ENCODE measurements at places on chromosomes 4 and X.

DNA sequence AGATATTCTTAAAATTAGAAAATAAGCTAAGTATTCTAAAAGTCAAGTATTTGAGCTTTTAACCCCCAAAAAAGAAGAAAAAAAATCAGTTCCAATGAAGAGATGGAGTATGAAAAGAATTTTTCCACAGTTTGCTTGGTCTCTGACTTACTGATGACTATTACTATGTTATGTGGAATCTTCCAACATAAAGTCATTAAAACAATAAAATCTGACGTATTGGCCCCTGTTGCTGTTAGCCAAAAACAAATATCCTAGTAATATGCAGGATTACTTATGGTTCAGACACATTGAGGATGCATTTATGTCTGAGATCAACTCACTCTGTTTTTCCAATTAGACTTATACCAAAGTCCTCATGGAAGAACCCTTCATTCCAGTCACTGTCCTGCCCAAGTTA lies 517.2 kb upstream of the ADGRL3 start:
- no peak for DNase-seq

DNA sequence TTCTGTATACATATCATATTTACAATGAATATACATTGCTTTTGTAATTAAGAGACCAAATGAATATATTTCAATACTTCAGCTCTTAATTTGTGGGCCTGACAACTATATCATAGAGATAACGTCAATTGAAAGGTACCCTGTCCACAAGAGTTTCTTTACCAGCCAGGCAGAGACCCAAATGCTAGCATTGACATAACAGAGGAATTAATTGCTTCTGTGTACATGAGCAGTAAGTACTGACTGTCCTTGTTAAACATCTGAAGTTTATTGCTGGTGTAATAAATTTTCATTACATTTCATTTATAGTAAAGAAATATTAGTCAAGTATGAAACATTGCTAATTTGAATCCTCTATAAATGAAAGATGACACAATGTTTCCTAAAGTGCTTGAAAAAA lies 910.8 kb downstream of the CCSER1 start:
- DNase-seq = no peak

GRCh38 chr4:100977274-100977673 lies 370.1 kb downstream of the PPP3CA start:
- no peak for DNase-seq

- peak; percentile 34 for DNase-seq
These were observed 13.3 kb upstream of the UBA6 start for GRCh38 chr4:67714248-67714583.

GRCh38 chr4:4440333-4441061 lies 53.6 kb downstream of the NSG1 start:
- no peak for DNase-seq

- DNase-seq = no peak
These were observed 70.0 kb upstream of the IL13RA1 start for GRCh38 chrX:118657413-118657812.

GRCh38 chr4:31908261-31908660 lies 1188.1 kb downstream of the PCDH7 start:
- no peak for DNase-seq

DNA sequence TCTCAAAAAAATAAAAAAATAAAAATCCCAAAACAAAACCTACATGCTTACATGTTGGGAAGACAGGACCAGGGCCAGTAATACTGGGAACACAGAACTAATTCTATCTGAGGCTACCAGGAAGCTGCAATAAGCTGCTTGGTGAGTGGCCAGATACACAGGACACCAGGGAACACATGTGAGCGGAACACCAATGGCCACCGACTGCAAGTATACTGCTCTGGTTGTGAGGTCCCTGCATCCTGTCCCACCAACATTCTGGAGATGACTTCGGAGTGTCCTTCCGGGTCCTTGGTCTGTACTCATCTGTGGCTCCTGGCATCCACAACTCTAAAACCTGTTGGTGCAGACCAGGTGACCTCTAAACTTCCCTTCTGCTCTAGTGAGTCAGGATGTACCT lies 2.7 kb downstream of the TNIP2 start:
- DNase-seq = no peak

DNA sequence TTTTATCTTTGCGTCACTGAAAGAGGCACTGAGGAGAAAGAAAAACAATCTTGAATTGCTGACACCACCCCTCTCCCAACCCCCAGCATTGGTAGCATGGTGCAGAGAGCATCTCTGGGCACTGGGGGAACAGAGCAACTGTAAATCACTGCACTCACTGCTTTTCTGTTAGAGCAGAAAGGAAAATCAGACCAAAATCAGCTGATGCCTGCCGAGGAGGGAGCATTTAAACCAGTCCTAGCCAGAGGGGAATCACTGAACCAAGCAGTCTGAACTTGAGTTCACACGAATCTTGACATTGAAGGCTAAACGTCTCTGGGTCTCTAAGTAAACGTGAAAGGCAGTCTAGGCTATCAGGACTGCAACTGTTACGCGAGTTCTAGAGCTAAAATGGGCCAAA lies 205.8 kb downstream of the SPANXN4 start:
- no peak for DNase-seq

- no peak for DNase-seq
These were observed 8.4 kb upstream of the MAB21L2 start for GRCh38 chr4:150573534-150573933.

GRCh38 chrX:151239751-151240150 lies 63.4 kb downstream of the GPR50 start:
- DNase-seq = no peak

DNA sequence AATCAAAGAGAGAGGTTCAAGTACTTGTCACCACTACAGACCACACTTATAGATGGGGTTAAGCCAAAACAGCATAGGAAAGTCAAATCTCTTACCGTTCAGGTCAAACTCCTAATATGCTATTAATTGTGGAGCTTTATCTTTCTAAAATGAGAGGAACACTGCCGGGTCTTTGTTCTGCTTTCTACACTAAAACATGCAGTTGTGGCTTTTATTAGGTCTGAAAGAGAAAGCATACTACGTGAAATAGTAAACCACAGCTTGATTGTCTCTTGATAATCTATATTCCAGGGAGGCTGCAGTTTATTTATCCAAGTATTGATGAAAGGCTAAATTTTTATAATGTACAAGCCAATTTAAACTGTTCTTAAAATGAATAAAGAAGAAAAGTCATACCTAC lies 12.3 kb upstream of the INPP4B start:
- DNase-seq = no peak

GRCh38 chrX:35858361-35858760 lies 60.2 kb downstream of the MAGEB16 start:
- no peak for DNase-seq

DNA sequence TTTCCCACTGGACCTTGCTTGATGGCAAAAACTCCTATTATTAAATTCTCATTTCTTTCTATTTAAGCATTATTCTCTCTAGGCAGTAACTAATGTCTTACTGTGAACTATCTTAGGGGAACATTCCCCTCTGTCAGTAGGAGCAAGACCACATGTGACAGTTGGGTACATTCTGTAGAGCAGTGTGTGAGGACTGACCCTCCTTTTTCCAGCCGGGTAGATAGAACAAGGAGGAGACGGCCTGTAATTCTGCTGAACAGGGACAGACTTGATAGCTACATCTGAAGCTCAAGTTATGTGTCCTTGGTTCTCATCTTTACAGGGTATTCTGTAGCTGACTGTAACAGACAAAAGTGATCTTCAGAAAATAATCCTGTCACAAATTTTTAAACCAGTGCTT lies 43.3 kb downstream of the FNIP2 start:
- no peak for DNase-seq

DNA sequence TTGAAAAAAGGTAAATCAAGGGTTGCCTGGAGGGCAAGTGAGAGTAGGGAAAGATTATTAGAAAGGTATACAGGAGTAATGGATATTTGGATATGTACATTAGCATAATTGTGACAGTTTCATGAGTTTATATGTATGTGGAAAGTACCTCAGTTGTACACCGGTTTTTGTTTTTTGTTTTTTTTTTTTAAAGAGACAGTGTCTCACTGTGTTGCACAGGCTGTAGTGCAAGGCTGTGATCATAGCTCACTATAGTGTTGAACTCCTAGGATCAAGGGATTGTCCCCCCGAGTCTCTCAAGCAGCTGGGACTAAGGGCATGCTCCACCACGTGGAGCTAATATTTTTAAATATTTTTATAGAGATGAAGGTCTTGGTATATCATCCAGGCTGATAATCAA lies 15.3 kb upstream of the HPGD start:
- no peak for DNase-seq

GRCh38 chrX:129701624-129702069 lies 37.1 kb upstream of the XPNPEP2 start:
- no peak for DNase-seq

- DNase-seq = no peak
These were observed 128.7 kb downstream of the ARHGAP24 start for GRCh38 chr4:85603437-85604336.

DNA sequence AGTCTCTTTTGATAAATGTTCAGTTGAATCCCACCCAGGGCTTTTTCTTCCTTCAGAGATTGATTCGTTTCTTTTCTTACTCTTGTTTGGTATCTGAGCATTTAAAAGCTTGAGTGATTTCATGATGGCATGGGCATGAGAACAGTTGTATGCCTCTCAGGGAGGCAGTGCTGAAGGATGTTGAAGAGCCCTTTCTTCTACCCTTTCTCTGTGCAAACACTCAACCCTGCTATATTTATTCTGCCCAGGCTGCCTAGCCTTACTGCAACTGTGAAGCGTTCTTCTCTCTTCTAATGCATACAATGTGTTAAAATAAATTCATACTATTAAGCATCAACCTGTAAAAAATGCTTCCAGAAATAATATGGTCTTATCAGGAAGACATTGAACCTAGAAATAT lies 367.6 kb upstream of the LCORL start:
- no peak for DNase-seq

- no peak for DNase-seq
These were observed 236.7 kb downstream of the PRDM5 start for GRCh38 chr4:120685756-120686278.

GRCh38 chr4:12897954-12898353 lies 586.2 kb downstream of the RAB28 start:
- DNase-seq = no peak

GRCh38 chrX:24276015-24276414 lies 37.9 kb downstream of the SUPT20HL2 start:
- no peak for DNase-seq

- no peak for DNase-seq
These were observed 23.8 kb downstream of the MSL3 start for GRCh38 chrX:11781734-11782370.

DNA sequence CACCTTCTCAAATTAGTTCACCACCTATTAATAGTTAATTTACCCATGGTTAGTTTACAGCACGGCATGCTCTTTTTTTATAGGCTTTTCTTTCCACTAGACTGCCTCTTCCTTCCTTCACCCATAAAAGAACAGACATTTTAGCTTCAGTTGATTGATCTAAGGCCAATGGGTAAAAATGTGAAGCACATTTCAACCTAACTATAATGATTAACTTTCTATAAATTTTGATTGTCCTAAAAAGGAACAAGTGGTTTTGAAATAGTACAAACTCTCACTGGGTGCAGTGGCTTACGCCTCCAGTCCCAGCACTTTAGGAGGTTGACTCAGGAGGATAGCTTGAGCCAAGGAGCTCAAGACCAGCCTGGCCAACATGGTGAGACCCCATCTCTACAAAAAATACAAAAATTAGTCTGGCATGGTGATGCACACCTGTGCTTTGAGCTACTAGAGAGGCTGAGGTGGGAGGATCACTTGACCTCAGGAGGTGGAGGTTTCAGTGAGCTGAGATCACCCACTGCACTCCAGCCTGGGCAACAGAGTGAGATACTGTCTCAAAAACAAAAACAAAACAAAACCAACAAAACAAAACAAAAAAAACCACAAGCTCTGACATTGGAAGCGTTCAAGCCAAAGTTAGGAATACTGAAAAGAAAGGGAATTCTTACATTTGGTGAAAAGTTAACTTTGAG lies 89.9 kb upstream of the FAT1 start:
- DNase-seq = no peak

GRCh38 chr4:64682481-64682880 lies 273.2 kb upstream of the TECRL start:
- no peak for DNase-seq

- peak; percentile 33 for DNase-seq
These were observed 726.6 kb downstream of the TRAM1L1 start for GRCh38 chr4:116358633-116359222.

DNA sequence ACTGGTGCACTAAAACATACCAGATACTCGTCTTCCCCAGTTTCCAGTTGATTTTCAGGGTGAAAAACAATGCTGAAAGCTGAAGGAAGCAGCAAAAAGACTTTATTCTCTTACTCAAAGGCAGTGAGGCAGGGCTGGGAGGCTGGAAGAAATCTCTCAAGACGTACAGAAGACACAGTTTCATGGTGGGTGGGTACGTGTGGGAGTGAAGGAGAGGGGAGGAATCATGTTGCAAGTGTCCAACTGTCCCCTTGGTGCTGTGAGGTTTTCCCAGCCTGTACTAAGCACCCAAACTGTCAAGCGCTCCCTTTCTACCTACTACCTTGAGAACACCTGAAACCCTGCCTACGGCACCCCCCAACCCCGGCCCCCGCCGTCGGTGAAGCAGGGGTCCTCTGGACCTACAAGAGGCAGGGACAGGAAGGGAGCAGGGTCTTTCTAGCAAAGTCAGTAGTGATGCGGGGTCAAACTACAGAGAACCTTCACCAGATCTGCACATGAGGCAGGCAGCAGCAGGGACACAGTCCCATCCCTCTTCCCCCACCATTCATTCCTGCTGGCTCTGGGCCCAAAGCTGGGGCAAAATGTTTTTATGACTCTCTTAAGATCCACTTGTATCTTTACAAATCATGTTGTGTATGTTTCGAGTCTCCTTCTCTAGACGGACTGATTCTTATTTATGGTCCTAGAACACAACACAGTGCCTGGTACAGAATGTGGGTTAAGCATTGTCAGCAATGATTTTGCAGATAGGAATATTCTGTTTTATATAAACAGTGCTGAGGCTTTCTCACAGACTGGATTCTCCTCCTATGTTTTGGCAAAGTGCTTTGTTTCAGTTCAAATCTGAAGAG lies 2.4 kb upstream of the SETD7 start:
- no peak for DNase-seq

GRCh38 chr4:40205259-40206198 lies 8.7 kb downstream of the RHOH start:
- DNase-seq = peak; percentile 72

- no peak for DNase-seq
These were observed 227.3 kb downstream of the KDR start for GRCh38 chr4:54898056-54898562.

- DNase-seq = no peak
These were observed 178.7 kb upstream of the RBPJ start for GRCh38 chr4:26141911-26142638.

- DNase-seq = no peak
These were observed 143.6 kb downstream of the APBB2 start for GRCh38 chr4:41070516-41071281.

DNA sequence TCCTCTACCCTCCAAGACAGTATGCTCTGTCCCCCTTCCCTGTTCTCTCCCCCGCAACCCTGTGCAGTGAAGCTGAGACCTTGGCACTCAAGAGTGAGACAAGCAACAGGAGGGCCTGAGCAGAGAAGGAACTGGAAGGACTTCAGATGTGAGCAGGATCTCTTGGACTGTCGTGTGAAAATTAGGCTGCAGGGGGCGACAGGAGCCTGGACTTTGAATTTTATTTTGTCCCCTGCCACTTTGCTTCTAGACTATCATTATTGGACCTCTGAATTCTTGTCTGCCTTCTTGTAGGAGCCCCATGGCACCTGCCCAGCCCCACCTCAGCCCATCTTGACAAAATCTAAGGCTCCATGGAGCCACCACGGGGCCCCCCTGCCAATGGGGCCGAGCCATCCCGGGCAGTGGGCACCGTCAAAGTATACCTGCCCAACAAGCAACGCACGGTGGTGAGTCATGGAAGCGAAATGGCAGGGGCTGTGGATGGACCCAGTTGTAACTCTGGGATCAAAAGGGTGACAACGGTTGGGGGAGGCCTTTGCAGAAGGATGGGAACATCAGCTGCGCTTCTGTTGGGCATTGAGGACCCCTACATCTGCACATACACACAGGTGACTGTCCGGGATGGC lies 1.7 kb downstream of the ARAF start:
- DNase-seq = peak; percentile 25

Data from stimulated activated naive CD8-positive, alpha-beta T cell treated with anti-CD3 and anti-CD28 coated beads, Interleukin-15, amount 100 ng/mL, for 72 hours (primary cell).